Neuronal stem cell (in vitro differentiated cells): ENCODE measurements at places on chromosomes 7 and 10.

DNA sequence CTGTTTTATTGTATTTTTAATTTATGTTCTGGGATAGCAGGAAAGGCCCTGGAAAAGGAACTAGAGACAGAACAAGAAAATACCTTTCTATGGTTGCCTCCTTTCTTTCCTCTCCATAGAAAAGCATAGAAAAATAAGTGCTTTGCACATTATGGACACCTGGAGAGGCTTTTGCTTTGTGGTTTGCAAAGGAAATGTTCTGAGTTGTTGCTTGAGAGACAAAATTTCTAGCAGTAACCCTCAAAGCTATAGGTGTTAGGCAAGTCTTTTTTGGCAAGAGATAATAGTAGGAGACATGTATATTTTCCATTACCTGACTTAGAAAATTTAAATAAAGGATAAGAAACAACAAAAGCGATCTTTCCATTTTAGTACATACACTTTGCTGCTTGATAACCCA, 378.6 kb upstream of the PRKCQ start:
- DNase-seq = no peak

GRCh38 chr7:69398986-69399385, 199.3 kb upstream of the AUTS2 start:
- no peak for DNase-seq

- DNase-seq = peak; percentile 40
Observed at GRCh38 chr7:65216469-65216868, 157.2 kb upstream of the ZNF92 start.

- no peak for DNase-seq
Observed at GRCh38 chr7:81333004-81333403, 414.2 kb upstream of the SEMA3C start.

GRCh38 chr10:15742836-15743235, 23.1 kb upstream of the ITGA8 start:
- DNase-seq = no peak

DNA sequence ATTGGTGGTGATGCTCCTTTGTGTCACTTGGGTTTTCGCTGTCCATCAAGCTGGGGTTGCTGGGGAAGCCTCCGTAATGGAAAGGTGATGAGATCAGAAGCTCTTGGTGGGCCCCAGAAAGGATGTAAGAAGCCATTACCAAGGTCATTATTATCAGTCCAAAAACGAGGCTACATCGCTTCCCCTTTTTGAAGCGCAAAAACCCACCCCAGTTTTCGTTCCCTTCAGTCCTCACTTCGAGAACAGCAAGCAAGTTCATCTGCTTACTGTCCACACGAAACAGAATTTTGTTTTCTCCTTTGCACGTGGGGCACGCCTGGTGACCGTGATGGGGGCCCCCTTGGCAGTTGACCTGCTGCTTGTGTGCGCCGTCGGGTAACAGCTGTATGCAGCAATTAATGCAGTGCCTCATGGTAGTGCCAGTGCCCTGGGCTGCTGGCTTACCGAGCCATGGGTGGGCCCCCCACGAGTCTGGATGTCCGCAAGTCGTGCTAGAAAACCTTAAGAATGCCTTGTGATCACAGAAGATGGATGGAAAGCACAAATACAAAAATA, 47.5 kb downstream of the CHST15 start:
- DNase-seq = no peak

DNA sequence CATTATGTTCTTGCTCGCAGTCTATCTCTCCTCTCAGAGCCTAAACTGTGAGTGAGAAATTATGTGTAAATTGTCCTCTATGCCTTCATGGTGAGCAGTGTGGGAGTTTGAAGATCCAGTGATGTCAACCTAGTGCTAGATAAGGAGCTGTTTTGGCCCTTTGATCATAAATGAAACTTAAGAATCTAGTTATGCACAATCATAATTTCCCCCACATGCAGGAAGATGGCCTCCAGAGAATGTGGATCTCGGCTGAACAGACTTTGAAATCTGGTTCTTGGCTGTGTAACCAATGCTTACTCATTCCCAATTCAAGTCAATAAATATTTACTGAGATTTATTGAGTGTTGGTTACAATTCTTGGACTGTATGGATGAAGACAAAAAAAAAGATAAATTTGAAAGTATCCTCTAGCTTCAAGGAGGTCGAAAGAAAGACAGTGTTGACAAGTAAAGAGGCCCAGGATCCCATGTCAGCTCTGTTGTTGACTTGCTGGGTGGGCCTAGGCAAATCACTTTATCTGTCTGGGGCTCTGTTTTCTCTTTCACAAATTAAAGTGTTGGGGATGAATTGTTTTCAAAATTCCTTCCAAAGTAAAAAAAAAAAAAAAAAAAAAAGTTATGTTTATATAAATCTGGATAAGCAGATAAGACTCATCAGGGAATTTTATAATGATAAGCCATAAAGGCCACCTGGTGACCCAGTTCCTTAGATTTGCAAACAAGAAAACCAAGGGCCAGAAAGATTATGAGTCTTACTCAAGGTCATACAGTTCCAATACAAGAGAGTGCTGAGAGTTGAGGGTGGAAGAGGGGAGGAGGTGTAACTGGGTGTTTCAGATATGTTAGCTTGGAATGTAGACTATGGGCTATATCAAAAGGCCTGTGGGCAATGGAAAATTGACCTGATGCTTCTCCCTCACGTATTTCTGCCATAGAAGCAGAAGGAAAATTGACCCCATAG, 969.9 kb downstream of the KCNMA1 start:
- no peak for DNase-seq

DNA sequence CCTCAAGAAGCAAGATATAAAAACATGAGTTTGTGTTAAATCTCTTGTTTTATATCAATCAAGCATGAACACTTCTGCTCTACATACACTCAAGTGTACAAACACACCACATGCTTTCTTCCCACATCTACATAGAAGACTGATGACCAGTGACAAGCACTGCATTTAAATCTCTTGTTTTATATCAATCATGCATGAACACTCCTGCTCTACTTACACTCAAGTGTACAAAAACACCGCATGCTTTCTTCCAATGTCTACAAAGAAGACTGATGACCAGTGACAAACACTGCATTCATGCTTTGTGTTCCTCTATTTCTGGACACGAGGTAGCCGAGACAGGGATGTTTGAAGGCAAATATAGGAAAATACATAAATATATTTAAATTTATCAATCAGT, 642.0 kb upstream of the PFKP start:
- peak; percentile 8 for DNase-seq

- no peak for DNase-seq
Observed at GRCh38 chr7:102913826-102914225, 1.0 kb downstream of the LRRC17 start.

GRCh38 chr7:78530351-78530750, 731.8 kb downstream of the PHTF2 start:
- no peak for DNase-seq

- DNase-seq = no peak
Observed at GRCh38 chr10:24446739-24447138, 237.8 kb downstream of the KIAA1217 start.

- no peak for DNase-seq
Observed at GRCh38 chr7:44381494-44382220, 56.3 kb upstream of the CAMK2B start.

DNA sequence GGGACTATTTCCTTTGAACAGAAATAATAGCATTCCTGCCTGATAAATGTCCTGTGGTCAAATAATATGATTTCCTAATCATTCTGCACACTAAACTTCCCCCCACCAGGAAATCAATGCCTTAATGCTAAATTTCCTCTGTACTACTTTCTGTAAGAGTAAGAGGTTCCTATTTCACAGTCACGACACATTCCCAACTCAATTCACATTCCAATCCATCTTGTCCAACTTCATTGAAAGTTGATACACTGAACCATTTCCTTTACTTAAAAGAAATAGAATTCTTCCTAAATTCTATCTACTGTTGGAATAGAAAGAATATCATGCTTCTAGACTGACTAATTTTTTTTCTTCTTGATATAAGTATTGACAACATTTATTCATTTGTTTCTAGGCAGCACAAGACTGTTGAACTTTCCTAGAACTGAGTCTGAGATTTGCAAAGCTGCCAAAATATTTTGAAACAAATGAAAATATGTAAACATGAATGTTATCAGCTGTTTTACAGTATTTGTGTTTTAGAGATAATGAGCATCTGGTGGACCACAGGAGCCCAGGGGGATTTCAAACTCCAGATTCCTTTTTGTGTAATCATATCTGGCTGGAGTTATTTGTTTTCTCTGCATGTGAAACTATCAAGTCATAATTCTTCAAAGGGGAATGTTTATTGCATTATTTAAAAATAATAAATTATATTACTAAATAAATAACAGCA, 121.5 kb downstream of the TPST1 start:
- no peak for DNase-seq

DNA sequence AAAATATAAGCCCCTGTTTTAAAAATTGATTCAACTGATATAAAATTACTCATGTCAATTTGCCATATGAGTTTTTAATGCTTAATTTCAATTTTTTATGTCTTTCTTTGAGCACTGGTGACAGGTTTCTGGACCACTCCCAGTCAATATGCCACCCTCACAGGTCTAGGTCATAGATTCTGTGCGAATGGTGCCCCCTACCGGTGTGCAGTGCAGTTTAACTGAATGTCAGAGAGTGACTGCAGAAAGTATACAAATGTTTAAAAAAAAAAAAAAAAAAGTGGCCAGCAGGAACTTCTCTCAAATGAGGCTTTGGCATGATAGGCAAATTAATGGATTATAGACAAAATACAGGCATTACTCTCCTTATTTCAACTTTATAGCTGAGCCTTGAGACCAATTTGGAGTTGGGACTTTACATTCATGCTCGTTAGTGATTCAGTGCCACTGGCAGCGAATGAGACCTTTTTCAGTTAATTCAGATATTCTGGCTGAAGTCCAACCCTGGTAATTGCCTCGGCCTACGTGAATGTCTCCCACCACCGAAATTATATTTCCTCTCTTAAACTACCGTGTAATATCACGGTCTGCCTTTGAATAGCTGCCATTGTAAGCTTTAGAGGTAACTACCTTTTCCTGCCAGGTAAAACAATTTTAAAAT, 427.6 kb downstream of the PHTF2 start:
- DNase-seq = peak; percentile 30

GRCh38 chr10:58998924-58999713, 177.3 kb upstream of the PHYHIPL start:
- DNase-seq = no peak

- DNase-seq = no peak
Observed at GRCh38 chr7:25025218-25025671, 45.3 kb upstream of the OSBPL3 start.

DNA sequence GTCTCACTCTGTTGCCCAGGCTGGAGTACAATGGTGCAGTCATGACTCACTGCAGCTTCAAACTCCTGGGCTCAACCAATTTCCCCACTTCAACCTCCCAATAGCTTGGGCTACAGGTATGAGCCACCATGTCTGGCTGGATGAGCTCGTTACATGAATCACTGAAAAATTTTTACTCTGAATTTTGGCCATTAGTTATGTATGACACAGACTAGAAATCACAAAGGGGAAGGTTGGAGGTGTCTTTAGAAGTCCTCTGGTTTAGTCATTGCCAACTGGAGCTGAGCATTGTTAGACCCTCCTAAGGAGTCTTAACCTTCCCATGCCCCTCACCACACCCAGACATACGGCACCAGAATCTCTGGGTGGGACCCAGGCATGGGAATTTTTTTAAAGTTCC, 34.7 kb downstream of the SVIL start:
- DNase-seq = no peak

- DNase-seq = no peak
Observed at GRCh38 chr7:156592155-156592884, 48.3 kb upstream of the RNF32 start.

- DNase-seq = no peak
Observed at GRCh38 chr7:104240401-104240800, 32.6 kb upstream of the ORC5 start.

- no peak for DNase-seq
Observed at GRCh38 chr10:93124580-93125318, 51.1 kb downstream of the CYP26A1 start.

GRCh38 chr10:5958077-5958476, 19.3 kb downstream of the IL15RA start:
- no peak for DNase-seq

DNA sequence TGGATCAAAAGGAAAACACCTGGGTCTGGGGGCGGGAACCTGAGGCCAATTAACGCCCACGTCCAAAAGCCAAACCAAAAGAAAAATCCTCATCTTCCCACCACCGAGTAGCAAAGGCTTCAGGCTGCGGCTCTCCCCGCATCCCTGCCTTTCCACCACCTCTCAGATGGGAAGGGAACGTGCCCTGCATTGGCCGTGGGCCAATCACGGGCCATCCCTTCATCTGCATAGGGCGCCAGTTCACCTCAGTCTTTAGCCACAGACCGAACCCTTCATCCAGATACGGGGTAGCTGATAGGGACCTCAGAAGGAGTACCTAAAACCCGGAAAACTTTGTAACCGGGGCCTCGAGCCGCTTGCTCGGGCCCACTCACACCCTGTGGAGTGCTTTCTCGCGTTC, 626 bp downstream of the PRPF18 start:
- no peak for DNase-seq

- no peak for DNase-seq
Observed at GRCh38 chr7:139271718-139272628, 40.9 kb downstream of the UBN2 start.

DNA sequence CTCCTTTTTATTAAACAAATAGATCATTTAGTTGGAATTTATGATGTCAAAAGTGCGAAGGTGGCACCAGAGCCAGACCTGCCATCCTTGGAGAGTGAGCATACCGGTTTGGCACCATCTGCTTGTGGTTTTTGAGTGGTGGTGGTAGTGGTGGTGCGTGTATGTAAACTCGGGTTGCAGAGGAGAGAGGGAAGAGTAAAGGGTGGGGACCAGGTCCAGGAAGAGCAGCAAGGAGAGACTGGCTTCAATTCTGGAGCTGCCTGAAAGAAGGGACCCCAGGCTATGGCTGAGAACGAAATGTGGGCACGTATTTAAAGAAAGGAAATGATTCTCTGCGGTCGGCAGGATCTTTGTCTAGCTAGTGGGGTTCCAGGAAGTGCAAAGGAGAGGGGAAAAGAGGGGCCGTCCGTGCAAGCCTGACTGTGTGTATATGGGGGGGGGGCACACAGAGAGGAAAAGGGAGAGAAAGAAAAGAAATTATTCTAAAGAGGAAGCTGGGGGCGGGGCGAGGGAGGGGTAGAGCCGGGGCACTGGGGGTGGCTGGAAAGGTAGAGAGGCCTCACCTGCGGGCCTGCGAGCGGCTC, 448 bp upstream of the GOLGA7B start:
- DNase-seq = no peak
